ENCODE measurements at places on chromosomes 2 and 18. TPM values are rescaled to one million over a fixed set of nuclear protein-coding genes. Genes with fewer than 3 reads are reported as not detected.

The CBLN2 gene
- not detected for polyA plus RNA-seq

DNA sequence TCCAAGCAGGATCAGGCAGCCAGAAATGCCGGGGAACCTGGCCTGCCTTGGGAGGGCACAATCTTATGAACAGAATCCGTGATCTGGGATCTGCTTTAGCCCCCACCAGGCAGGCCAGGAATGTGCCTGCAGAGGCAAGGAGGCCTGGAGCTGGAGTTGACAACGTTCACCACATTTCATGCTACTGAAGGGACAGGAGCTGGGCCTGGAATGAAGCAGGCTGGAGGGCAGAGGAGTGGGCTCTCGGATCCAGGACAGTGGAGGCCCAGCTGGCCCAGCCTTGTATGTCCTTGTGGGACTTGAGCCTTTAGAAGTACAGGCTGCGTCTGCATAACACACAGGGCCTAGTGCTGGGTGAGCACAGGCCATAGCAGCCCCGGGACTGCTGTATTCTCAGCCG lies 91.8 kb downstream of the KLHL29 start:
- no peak for DNase-seq

The NPPC gene
- 0.33 TPM for polyA plus RNA-seq

GRCh38 chr2:44055664-44056063 lies 59.9 kb upstream of the LRPPRC start:
- no peak for DNase-seq

The KCNS3 gene
- polyA plus RNA-seq: not detected

DNA sequence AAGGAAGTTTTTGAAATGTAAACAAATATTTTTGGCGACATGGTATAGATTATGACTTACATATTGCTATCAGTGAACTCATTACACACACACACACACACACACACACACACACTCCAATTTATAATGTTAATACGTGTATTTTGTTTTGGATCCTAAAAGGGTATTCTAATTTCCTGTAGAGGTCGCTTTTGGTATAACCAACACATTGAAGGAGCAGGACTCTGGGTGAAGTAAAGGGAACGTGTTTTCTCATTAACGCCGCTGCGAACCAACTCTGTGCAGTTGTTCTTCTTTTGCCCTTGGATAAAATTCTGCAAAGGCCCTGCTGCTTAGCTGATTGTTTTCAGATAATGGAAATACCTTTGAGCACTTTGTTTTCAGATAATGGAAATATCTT lies 190.4 kb downstream of the PMAIP1 start:
- no peak for DNase-seq

DNA sequence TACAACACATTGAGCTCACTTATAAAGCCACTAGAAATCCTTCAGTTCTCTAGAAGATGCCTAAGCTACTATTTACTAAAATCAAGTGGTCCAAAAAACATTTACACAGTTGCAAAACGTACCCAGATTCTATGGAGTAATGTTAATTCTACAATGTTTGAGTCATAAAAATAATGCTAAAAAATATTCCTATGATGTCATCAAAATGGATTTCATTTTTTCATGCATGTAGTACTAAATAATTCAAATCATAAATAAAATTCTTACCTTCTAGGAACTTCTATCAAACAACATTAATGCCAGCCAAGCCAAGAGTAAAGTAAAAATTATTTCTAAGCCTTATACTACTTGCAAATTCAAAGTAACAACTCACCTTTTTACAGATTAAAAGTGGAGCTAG lies 168.9 kb upstream of the EPC2 start:
- DNase-seq: no peak

- DNase-seq: no peak
Measured at GRCh38 chr2:230011617-230012016, 57.1 kb downstream of the SLC16A14 start.

- no peak for DNase-seq
Measured at GRCh38 chr2:84497285-84497684, 19.0 kb upstream of the DNAH6 start.

GRCh38 chr2:32135409-32135808 lies 30.3 kb upstream of the SLC30A6 start:
- peak; percentile 0 for DNase-seq

DNA sequence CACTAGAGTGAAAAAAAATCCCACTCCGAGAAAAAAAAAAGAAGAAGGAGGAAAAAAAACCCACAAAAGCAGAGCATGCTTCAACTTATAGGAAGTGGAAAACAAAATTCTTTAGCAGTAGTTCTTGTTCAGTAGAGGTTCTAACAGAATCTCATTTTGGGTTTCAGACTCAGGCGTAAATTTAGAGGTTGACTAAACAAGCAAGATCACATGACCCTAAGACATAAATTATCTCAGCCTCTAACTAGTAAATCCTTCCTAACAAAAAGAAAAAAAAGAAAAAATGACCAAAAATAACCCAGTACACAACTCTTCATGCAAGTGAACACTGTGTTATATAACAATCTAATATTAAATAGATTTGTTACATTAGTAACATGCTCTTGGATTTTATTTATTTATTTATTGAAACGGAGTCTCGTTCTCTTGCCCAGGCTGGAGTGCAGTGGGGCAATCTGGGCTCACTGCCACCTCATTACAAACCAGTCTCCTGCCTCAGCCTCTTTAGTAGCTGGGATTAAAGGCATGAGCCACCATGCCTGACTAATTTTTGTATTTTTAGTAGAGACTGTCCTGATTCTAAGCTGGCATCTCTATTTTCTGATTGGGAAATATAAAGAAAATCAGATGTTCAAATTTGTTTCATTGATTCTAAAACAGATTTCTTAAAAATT lies 35.4 kb downstream of the PPP4R3B start:
- DNase-seq: no peak

Data from immature natural killer cell (primary cell).